ENCODE measurements at places on chromosomes 7 and 10.
A peak's percentile ranks its signal among the peaks of the same experiment; 100 is the strongest.

DNA sequence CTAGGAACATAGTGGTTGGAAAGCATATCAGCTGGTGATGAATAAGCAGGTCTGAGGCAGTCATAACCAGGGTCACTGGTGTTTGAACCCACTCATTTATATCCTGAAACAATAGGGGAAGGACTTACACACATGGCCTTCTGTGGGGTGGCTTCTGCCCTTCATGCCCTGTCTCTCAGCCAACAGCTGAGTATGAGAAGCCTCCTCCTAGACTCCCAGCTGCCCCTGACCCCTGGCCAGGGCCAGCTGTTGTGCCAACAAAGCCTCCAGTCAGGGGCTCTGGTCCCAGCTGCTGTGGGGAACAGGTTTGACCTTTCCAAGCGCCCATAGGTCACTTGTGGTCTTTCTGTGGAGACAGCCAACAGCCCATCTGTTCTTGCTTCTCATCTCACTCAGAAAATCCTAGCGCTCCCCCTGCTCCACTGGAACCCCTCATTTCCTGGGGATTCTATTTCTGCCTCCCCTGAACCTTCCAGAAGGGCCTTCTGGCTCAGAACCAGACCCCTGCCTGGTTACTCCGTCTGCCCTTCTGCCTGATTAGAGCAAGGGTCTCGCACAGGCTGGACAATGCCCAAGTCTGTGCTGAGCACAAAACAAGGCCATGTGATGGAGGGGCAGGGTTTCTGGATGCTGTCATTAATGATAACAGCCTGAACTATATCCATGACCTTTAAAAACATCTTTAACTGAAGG, 9.7 kb upstream of the PURB start:
- DNase-seq: peak; percentile 60

DNA sequence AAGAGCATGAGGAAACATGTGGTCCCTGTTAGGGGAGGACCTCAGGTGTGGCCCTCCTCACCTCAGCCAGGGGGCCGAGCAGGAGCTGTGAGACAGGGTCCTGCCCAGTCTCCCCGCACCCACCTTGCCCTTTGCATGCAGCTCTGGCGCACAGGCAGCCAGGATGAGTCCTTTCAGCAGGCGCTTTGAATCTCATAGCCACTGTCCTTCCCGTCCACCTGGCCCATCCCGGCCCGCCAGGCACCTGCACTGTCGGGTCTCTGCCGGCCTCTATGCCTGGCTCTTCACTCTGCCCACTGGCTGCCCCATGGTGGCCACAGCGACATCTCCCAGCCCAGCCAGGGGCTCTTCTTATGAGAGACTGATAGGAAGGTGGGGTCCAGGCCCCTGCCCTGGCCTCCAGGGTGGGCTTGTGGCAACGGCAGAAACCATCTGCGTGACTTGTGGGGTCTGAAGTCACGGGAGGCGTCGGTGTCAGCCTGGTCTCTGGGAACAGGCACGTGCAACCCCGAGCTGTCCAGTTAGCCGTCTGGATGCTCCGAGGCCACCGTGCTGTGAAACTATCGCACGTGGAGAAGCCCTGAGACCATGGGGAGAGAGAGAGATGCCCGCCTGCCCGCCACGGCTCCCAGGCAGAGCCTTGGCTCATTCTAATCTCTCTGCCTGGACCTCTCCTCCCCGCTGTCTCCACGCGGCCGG, 37.4 kb downstream of the FOXL3 start:
- no peak for DNase-seq

- no peak for DNase-seq
Observed at GRCh38 chr10:31345886-31346285, 26.9 kb downstream of the ZEB1 start.

- DNase-seq: no peak
Observed at GRCh38 chr10:59910867-59911266, 4.5 kb upstream of the CCDC6 start.

- no peak for DNase-seq
Observed at GRCh38 chr10:98391065-98391464, 23.9 kb downstream of the PYROXD2 start.

GRCh38 chr10:97128516-97129154, 57.1 kb downstream of the SLIT1 start:
- peak; percentile 53 for DNase-seq

DNA sequence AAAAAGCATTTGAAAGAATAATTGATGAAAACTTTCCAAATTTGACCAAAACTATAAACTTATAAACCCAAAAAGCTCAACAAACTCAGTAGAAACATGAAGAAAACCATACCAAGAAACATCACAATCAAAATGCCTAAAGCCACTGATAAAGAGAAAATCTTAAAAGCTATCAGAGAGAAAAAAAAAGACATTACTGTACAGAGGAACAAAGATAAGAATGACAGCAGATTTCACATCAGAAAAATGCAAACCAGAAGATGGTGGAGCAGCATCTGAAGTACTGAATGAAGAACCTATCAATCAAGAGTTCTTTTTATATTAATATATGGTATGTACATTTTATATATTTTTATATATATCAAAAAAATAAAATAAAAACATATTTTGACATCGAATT, 2.4 kb upstream of the GPAM start:
- DNase-seq: no peak

DNA sequence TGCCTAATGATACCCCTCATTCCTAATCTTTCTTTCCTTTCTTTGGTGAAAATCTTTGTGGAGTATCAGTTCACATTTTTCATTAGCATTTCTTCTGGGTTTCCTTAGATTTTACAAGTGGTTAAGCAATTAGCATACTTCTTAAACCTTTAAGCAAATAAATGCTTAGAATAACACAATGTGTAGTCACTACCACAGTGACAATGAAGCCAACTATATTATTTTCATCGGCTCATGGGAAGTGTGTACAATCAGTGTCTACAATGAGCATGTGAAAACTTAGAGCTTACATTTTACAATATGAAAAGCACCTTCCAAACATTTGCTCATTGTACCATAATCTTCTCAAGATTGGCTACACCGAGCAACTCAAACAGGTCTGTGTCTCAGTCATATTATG, 176.2 kb upstream of the PLXNA4 start:
- DNase-seq: no peak

GRCh38 chr7:156949541-156950380, at the start of gene NOM1:
Gene NOM1, plus strand, starts transcription at chr7:156949712. Its CDS starts 26 bp downstream, at chr7:156949738.
- peak; percentile 83 for DNase-seq

DNA sequence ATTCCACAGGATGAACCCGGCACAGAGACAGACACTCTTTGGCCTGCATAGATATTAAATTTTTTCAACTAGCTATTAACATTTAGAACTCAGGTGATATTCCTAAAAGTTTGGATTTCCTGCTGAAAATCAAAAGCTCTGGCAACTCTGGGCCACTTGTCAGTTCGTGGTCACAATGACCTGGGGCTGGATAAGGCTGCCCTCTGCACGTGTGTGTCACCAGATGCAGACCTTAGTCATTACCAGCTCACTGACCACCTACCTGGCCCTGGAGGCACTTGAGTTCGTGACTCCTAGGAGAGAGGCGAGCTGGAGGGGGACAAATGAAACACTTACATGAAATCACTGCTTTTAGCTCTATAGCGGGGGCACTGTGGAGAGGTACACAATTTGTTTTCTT, 126.5 kb downstream of the HIPK2 start:
- no peak for DNase-seq

DNA sequence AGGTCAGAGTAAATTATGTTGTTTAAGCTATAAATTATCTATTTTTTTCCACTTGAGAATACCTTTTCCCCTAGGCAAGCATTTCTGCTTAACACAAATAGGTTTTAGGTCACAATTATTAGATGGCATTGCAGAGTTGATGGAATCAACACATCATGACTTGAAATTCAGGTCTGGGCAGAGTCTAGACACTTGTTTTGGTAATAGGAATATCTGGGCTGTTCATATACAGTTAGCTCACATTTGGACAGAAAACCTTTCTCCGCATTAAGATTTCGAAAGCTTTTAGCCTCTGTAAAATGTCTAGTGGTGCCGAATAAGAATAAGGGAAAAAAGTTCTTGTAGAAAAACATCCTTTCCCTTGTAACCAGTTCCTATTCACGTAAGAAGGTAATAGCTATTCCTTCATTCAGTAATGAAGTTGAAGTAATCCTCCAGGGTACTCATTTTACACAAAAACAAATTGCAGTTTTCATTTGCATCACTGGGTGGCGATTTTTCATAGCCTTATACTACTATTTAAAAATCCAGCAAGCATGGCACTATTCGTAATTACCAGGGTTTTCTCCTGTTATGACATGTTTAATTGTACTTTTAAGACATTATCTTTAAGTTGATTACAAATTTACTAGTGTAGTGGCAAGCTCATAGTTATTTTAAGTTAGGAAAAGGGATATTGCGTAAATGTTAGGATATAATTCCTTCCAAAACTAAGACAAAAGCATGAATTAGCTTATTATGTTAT, 37.0 kb downstream of the RPA3 start:
- no peak for DNase-seq

DNA sequence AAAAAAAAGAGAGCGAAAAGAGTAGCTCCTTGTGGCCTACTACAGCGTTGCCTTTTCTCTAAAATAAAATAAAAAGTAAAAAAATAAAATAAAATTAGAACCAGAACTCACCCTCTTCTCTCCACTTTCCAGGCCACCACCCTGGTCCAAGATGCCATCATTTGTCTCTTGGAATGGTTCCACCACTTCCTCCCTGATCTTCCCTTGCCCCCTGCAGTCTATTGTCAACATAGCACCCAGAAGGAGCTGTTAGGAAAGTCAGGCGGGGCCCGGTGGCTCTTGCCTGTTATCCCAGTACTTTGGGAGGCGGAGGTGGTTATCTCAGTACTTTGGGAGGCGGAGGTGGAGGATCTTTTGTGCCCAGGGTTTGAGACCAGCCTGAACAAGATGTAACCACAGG, 7.6 kb upstream of the GRID2IP start:
- no peak for DNase-seq

DNA sequence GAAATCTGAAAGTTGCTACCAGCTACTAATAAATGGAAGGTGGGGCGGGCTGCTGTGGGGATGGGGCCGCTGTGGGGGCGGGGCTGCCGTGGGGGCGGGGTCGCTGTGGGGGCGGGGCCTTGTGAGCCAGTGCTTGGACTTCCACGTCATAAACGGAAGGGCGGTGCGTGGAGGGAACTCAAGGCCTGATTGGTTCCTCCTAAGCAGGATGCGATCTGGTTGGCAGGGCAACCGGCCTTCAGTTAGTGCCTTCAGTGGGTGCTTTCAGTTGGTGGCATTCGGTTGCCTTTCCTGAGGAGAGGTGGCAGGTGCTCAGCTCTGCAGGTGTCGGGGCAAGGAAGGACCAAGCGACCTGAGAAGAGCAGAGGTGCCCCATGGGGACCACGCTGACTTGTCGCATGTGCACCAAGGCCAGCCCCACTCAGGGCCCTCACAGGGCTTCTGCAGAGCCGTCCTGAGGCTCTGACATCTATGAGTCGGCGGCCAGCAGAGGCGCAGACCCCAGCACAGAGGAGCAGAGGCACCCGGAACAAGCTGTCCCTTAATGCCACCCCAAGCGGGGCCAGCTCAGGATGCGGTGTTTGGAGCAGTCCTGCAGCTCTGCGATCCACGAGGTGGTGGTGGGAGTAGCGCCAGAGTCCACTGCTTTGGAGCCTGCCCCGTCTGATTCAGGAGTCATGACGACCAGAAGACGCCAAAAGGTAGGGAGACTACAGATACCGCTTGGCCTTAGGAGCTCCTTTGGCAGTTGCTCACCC, 54.4 kb upstream of the PDSS1 start:
- no peak for DNase-seq

DNA sequence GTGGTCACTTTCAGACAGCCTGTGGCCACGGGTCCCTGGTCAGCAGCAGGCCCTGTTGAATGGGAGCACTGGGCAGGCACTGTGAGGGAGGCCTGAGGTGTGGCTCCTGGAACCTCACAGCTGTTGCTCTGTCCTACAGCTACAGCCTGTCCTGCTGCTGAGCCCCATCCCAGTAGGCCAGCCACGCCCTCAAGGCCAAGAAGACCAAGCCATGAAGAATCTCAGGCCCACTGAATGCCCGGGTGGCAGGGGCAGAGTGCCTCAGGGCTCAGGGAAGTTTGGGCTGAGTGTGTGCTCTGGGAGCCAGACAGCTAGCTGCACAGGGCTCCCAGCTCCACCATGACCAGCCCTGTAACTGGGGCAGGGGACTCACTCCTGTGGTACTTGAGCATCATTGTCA, 363.5 kb upstream of the NUPR2 start:
- no peak for DNase-seq

GRCh38 chr10:100829097-100829870, 83.5 kb upstream of the SLF2 start:
- DNase-seq: no peak
